ENCODE measurements at places on chromosomes 1 and 21.

DNA sequence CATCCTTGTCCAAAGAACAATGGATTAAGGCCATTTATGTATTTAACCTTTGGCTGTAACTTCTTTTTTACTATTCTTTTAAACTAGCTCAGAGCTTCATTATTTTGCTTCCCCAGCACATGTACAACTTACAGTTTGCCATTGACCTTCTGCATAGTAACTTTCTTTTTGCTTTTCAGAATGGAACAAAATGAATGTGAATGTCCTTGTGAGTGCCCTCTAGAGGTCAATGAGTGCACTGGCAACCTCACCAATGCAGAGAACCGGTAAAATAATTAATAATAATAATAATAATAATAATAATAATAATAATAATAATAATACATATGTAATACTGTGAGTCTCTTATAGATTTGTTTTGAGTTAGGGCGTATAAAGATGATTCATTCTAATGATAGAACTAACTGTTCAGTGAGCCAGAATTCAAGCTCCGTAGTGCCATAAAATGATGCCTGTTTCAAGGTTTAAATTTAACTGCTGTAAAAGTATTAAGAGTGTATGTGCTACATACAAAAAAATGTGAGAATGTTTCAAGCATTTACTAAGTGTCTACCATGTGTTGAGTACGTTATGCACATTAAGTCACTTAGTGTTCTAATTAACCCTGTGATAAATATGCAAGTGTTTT lies 69.0 kb upstream of the RAVER2 start:
- DNase-seq = peak; percentile 27

GRCh38 chr21:26572702-26573381 lies at the start of gene CYYR1:
TSS of gene CYYR1 (minus strand) at chr21:26573286. CDS start at chr21:26572940, 346 bp downstream.
- DNase-seq = peak; percentile 27

DNA sequence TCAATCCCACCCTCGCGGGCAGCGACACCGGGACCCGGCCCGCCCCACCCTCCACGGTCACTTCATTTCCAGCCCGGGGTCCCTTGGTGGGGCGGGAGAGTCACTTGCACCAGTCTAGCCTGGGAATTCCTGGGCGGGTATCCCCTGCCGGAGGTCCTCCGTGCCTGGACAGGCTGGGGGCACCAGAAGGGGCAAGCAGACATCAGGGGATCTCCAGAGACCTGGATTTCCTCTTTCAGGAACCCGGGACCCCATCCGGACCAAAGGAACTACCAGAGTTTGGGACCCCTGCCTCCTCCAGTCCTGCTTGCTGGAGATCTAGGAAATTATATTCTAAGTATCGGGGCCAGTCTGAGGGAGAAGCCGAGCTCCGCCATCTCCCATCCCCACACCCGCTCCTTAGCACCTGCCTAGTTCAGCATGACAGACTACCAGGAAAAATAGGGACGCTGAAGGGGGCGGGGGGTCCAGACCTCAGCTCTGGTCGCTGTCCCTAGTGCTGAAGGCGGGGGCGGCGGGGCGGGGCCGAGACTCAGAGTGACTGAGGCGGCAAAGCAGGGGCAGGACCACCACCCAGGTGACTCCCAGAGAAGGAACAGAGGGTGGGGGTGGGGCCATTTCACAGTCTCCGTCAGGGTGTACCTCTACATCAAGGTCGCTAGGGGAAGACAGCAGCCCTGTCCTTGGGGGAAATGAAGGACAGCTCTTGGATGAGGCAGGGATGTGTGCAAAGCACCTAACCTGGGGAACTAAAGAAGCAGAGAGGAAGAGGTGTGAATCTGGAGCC lies 832 bp downstream of the HCN3 start:
- peak; percentile 24 for DNase-seq

GRCh38 chr1:224637515-224637914 lies 21.4 kb downstream of the CNIH3 start:
- no peak for DNase-seq

DNA sequence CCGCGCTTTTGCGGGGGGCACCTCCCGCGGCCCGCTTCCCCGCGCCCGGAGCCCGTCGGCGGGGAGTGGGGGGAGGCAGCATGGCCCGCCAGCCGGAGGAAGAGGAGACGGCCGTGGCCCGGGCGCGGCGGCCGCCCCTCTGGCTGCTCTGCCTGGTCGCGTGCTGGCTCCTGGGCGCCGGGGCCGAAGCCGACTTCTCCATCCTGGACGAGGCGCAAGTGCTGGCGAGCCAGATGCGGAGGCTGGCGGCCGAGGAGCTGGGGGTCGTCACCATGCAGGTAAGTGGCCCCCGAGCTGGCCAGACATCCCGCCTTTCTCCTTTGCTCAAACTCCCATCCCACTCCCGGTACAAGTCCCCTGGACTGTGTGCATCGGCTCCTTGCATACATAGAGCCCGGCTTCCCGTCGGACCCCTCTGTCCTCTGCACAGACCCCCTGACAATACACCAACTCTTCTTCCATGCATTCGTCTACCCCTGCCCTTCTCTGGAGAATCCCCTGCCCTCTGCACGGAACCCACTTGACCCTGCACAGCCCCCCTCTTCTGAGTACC lies 812 bp downstream of the CACHD1 start:
- peak; percentile 52 for DNase-seq
